Effector memory CD4-positive, alpha-beta T cell (primary cell): ENCODE measurements at places on chromosomes 4 and X.

GRCh38 chr4:37470245-37470644 is 215.9 kb downstream of the RELL1 start:
- no peak for DNase-seq

DNA sequence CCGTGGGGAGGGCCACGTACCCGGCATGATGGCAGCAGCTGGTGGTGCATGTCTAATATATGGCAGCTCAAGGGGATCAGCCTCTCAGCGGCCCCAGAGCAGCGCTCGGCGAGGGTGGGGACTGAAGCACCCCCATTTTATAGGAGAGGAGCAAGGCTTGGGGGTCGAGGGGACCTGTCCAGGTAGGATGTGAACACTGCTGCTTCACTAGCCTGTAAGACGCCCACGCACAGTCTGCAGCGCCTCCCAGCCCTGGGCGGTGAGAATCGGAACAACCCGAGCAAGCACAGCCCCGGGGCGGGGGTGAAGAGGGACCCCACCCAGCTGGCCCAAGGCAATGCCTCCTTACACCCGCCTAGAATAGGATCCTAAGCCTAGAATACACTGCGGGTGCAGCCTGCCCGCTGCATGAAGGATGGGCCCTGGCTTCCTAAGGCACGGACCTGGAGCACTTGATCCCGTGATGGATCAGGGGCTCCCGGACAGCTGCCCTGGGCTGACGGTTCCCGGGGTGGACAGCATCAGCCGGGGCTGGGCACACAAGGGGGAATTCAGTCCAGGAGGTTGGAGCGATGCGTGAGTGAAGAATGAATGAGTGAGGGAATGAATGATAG is 17.6 kb downstream of the ADRA2C start:
- DNase-seq, result no peak

DNA sequence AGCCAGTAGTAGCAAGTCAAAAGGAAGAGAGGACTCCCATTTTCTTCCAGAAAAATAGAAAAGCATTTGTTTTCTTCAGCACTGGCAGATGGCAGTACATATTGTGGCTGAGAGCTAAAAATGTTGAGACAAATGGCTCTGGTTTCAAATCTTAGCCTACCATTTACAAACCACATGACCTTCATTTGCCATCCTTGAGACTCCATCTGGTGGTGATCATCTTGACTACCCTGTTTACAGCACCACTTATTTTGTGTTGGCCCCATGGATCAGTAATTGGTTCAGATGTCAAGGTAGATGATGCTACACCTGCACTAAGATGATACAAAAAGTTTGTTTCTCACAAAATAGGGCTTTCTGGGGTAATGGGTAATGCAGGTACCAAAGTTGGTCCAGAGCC is 951.8 kb upstream of the IGFBP7 start:
- no peak for DNase-seq

- no peak for DNase-seq
Measured at GRCh38 chr4:8191136-8191747, 7.8 kb upstream of the SH3TC1 start.

DNA sequence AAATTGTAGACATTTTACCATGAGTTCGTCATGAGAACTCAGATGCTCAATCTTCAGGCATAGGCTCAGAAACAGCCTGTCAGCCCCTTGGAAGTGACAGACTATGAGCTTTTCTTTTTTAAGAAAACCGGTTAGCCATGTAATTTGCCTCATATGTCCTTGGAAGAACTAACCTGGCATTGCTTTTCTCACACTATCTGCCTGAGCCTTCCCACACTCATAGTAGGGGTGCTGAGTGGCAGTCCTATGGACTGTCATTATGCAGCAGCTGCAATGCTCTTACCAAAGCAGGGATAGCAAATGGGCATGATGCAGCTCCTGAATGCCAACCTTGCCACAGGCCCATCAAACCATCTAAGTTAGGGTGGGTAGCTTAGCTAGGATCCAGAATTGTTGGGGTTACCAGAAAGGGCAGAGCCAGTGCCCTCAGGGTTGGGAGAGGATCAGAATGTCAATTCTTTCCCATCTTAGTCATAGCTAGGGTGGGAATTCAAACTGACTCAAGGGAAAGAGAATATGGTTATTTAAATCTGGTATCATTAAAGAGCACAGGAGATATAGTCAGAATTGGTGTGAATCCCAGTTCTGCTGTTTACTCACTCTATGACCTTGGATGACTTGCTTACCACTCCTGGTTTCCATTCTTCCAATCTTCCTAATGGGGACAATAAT is 230.6 kb upstream of the CPEB2 start:
- DNase-seq, result no peak

DNA sequence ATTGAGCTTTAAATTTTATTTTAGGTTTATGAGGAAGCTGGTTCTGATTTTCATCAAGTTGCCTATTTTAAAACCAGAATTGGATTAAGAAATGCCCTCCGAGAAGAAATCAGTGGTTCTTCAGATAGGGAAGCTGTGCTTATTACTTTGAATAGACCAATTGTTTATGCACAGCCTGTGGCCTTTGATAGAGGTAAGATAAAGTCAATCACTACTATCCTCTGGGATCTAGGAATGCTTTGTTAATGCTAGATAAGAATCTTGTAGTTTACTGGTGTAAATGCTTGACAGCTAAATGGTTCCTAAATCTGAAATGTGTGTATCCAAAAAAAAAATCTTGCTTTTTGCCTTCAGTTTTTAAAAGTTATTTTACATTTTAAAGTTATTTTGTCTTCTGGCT is 73.0 kb upstream of the ADAD1 start:
- DNase-seq, result no peak

GRCh38 chrX:154734061-154734781 is 16.7 kb downstream of the GAB3 start:
- DNase-seq, result no peak

- DNase-seq, result no peak
Measured at GRCh38 chrX:119419146-119419545, 20.0 kb downstream of the SLC25A43 start.

- DNase-seq, result no peak
Measured at GRCh38 chr4:82447886-82448285, 17.5 kb downstream of the ENOPH1 start.

DNA sequence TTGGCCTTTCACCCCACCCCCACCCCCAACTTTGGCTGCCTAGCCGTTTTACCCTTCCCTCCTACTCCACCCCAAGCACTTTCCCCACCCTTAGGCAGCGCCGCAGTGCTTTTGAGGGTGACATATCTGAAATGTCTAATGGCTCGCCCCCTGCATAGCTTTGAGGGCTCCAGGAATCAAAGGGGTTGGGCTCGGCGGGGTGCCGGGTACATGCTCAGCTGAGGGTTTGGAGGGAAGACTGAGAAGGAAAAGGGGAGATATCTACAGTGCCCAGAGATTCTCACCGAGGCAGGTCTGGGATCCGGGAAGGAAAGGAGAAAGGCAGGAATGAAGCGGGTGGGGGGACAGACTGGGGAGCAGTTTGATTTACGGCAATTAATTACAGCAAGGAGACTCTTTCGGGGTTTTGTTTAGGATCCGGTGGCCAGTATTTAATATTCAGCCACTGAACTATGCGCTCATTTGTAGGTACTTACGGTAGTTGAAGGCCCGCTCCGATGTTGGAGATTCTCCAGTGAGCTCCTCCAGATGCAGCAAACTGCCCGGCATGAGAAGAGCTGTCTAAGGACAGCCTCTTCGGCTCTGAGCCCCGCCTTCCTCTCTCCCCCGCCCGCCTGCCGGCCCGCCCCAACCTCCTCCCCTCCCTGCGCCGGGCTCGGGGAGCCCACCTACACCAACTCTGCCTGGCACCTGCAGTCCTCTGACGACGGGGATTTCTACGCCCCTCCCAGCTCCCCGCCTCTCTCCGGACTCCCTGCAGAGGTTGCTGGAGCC is at the start of gene IGSF1:
Gene IGSF1, minus strand, starts transcription at position 569 of the 774 bp plus-strand sequence. CDS start 2,632 bp downstream, outside the sequence.
- no peak for DNase-seq

GRCh38 chr4:8402640-8403039 is 37.9 kb downstream of the ACOX3 start:
- no peak for DNase-seq

DNA sequence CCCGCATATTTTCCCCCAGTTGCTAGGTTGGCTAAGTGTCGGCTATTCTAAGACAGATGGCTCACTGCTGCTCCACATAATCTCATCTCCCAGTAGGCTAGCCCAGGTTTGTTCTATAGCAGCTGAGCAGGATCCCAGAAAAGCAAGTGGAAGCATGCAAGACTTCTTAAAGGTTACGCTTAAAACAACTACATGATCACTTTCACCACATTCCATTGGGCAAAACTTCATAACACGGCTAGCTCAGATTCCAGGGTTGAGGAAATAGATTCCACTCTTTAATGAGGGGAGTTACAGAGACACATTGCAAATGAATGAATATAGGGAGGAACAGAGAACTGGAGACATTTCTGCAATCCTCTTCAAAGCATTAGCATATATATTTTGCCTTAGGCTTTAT is 12.9 kb upstream of the RAB33B start:
- no peak for DNase-seq

- no peak for DNase-seq
Measured at GRCh38 chr4:70701271-70701670, 12.9 kb downstream of the UTP3 start.

DNA sequence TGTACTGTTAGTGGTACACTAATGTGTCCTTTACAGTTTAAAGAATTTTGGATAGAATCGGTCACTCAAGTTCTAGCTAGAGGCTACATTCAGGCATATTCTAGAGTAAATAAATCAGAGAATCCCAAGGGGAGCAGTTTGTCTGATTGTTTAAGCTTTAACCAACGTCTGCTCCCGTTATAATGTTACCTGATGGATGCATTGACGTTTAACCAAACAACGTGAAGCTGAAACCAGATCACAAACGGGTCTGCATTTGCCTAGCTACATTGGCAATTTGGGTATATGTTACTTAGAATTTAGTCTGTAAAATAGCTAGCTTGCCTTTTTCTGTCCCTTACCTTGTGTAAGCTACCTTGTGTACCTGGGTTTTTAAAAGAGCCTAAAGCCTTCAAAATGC is 1.6 kb downstream of the PI4K2B start:
- DNase-seq, result no peak

DNA sequence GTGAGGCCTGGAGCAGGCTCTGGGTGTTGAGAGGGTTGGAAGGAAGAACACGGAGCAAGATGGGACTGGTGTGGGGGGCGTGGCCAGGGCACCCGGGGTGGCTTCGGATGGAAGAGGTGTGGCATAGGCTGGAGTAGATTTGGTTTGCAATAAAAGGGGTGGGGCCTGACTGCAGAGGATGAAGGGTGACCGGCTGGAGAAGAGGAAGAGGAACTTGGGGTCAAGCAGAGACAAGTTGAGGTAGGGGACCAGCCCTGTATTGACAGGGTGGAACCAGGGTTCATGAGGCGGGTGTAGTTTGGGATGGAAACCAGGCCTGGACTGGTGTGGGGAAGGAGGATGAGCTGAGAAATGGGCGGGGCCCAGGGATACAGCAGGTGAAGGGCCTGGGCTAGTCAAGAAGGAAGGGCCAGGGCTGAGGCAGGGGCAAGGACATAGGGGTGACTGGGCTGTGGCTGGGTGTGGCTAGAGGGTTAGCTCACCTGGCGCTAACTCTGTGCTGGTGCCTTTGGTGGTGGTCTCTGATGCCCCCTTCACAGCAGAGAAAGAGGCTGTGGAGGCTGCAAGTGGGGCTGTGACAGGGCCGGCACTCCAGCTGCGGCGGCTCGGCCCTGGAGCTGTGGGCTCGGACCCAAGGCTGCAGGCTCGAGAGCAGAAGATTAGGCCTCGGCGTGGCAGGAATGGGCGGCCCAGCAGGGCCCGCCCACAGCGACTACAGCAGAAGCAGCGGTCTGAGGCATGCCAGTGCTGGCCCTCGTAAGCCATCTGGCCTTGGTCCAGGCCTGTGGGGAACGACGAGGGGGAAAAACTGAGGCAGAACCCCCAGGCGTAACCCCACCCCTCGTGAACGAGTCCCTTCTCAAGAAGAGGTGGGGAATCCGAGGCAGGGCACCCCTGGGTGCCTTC is 5.0 kb downstream of the PLP2 start:
- DNase-seq, result no peak

- no peak for DNase-seq
Measured at GRCh38 chr4:75973766-75974165, 17.0 kb downstream of the SDAD1 start.

DNA sequence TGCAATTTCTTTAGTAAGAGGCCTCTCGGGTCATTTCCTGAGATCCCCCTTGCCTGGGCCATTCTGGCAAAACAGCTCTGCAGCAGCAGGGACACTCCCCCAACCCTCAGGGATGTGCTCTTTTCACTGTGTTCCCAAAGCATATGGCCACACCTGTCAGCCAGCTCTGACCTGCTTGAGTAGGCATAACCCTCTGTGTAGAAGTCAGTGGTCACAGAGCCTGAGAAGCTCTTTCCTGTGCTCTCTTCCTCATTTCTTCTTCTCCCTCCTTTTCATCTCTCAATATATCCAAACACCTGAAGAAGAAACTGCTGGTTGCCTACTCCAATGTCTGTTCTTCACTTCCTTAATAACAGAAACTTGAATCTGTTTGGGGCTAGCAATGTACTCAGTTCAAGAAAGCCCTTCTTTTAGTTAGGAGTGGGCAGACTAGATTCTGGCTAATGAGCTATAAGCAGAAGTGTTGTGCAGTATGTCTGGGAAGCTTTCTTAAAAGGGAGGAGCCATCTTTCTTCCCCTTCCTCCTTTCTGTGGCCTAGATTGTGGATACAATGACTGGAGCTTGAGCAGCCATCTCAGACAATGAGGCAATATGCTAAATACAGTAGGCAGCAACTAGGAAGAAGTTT is 73.3 kb downstream of the PRPS1 start:
- no peak for DNase-seq

GRCh38 chrX:95949588-95949987 is 735.1 kb upstream of the DIAPH2 start:
- DNase-seq, result no peak

GRCh38 chr4:182795446-182796238 is 121.5 kb downstream of the DCTD start:
- DNase-seq, result no peak

GRCh38 chr4:74168841-74169240 is 10.9 kb downstream of the MTHFD2L start:
- no peak for DNase-seq

DNA sequence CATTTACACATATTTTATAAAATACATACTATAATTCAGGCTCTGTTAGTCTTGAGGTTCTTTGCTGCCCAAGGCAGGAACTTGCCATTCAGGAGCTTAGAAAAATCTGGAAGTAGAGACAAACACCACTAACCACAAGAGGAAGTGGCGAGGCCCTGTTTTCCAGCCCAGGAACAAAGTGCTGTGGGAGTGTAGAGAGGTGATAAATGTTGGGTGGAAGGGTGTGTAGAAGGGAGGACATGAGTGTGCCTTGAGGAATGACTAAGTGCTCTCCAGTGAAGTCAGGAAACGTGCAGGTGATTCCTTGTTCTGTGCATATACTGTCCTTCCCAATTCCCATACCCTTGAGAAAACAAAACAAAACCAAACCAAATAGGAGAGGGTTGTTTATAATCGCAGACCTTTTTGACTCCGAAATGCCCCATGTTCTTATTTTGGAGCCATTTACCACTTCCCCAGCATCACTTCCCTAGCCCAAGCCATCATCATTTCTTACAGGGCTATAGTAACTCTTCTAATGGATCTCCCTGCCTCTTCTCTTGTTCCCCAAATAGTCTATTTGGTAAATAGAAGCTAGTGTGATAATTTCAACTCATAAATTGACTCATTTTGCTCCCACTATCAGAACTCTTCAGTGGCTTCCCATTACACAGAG is 83.2 kb downstream of the GPAT3 start:
- no peak for DNase-seq

GRCh38 chr4:8552024-8552423 is 28.2 kb upstream of the GPR78 start:
- no peak for DNase-seq
